ENCODE measurements at places on chromosomes 3 and 15.

DNA sequence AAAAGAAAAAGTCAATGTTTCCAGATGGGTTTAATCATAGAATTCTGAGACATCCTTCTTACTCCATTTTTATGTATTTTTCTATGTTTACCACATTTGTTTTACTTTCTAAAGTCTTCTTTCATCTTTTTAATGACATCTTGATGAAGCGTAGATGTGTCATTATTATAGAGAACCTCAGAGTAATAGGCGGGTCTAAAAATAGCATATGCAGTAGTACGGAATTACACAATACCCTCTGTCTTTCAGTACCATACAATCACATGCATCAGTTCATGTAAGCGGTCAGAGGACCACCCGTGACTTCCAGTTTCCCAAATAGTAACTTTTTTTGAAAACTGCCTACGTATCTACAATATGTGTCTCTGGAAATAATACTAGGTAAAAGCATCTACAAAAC is 224.0 kb downstream of the PLOD2 start:
- DNase-seq, result no peak

GRCh38 chr15:82159922-82160321 is 102.6 kb downstream of the EFL1 start:
- DNase-seq, result no peak

- DNase-seq, result no peak
These were observed 83.1 kb downstream of the PDE8A start for GRCh38 chr15:85064710-85065109.

DNA sequence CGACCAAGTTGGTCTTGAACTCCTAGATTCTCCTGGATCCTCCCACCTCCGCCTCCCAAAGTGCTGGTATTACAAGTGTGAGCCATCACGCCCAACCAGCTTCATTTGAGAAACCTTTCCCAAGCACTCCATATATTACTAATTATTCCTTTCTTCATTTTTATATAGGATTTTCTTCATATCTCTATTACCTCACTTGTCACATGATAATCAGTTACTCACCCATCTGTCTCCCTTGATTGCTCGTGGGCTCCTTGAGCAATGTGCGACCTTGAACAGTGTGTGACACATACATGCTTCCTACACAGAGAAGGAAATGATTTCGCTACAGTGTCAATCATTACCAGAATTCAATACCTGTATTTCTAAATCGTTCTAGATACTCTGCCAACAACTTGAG is 110.7 kb upstream of the C2CD4B start:
- no peak for DNase-seq

DNA sequence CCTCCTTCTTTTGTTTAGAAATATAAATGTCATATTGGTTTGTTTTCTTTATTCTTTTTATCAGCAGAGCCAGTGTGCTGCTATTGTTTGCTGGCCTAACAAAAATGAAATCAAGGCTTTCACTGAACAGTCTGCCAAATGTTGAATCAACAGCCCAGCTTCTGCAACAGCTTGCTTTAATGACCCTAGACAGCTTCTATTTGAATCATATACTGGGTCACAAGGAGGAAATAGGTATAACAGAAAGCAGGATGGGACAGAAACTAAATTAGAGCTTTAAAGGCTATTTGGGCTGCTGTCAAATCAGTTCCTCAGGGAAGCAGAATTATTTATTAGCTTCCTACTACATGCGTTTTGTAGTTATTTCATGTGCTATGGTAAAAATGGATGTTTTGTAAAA is 12.1 kb upstream of the DNAJC13 start:
- DNase-seq, result no peak

Data from activated naive CD4-positive, alpha-beta T cell treated with anti-CD3 and anti-CD28 coated beads, Interleukin-2, amount 50 U/mL, for 72 hours (primary cell).